ENCODE measurements at places on chromosomes 7 and 10.

- DNase-seq, result no peak
Measured at GRCh38 chr10:112246-112645, 23.0 kb upstream of the ZMYND11 start.

DNA sequence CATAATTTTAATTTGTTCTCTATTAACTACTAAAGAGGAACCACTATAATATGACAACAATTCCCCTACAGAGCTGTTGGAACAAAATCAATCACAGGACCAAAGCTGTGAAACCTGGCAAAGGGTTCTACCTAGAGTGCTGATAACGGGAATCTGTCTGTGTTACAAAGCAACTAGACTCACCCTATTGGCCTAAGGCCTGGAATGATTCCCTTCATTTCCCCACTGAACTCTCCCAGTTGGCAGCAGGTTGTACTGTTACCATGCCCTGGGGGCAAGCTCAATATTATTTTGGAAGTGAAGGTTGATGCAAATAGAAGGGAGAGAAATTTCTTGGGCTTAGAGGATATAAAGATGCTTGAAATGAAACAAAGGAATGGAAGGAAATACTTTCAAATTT is 81.8 kb downstream of the SEMA3A start:
- no peak for DNase-seq

GRCh38 chr10:373526-374309 is 238.5 kb downstream of the ZMYND11 start:
- DNase-seq, result peak; percentile 43

DNA sequence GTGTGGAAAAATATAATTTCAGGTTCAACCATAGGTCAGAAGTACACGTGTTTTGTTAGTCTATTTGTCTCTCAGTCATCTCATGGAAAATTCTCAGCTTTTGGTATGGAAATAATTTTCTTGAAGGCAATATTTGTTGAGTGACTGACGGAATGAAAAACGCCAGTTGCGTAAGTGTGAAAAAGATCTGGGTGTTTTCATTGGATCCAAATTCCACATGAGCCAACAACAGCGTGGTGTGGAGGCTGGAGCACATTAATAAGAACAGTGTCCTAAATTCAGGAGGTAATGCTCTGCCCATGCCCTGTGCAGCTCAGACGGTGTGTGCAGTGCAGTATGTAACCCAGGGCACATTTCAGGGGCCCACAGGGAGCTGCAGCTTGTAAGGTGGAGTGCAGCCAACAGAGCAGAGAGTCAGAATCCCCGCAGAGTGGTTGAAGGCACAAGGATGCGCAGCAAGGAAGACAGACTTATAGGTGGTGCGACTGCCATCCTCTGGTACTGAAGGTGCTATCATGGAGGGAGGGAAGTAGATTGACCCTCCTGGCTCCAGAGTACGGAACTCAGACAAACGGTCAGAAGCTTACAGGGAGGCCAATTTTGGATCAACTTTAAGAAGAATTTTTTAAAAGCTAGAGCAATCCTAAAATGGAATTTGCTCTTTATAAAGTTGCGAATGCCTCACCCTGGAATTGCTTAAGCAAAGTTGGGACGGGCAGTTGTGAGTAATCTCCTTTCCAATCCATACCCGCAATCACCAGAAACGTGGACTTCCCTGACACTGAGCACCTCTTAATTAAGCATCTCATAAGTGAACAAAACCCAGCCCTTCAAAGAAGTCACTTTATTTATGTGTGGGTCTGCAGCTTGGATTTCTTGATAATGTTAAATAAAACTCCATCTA is 38.0 kb downstream of the EGFR start:
- peak; percentile 90 for DNase-seq

- DNase-seq, result peak; percentile 91
Measured at GRCh38 chr7:100034871-100035510, 14.6 kb upstream of the ZSCAN21 start.

Measured in fibroblast of mammary gland (primary cell).